Activated CD8-positive, alpha-beta memory T cell treated with anti-CD3 and anti-CD28 coated beads, Interleukin-2, amount 50 U/mL, for 4 hours (primary cell): ENCODE measurements at places on chromosomes 16 and 17.

DNA sequence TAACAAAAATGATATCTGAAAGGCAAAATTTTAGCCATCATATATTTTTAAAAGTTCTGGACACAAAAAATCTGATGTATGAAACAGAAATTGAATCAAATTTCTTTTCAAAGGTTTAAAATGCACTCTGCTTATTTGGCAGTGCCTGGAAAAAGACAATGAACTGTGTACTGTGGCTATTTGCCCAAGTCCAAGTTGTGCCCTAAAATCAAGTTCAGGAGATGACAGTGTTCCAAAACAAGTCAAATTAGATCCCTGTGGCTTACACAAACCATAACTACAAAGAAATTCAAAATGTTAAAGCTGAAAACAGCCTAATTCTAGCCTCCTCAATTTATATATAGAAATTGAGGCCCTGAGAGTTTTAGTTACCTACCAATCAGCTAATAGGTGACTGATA, 25.6 kb downstream of the CMC2 start:
- DNase-seq: no peak

- DNase-seq: no peak
Observed at GRCh38 chr16:9625122-9625521, 533.7 kb downstream of the HAPSTR1 start.

DNA sequence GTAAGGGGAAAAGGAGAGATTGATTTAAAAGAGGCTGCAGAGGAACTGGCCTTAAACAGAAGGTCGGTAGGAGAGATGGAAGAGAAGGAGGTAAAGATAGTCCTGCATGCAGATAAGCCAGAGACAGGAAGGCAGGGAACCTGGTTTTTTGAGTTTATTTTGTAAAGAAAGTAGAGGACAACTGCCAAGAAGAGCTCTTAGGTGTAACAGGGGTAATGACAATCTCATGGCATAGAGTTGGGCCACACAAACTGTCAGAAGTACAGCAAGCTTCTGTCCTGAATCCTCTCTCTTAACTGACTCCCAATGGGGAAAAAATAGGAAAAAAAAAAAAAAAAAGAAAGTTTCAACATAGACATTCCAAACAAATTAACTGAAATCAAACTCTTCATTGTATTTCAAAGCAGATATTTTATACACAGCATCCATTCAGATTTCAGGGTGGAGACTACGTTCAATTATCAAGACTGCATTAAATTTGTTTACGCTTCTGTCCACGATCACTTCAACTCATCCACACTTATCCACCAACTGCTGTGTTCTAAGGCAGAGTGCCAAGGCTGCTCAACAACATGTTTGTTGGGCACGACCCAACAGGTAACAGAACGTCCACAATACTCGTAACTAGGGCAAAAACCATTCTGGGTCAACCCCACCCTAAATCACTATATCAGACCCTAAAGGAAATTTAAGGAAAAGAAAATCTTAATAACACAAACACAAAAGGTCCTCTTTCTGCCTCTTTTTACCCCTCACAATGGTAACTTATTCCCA, 34.9 kb downstream of the USP31 start:
- DNase-seq: no peak

- no peak for DNase-seq
Observed at GRCh38 chr17:73313526-73314127, 1.8 kb upstream of the CDC42EP4 start.
